ENCODE measurements at places on chromosomes 5 and 9.

- no peak for DNase-seq
Measured at GRCh38 chr5:90446961-90447360, 27.6 kb downstream of the MBLAC2 start.

DNA sequence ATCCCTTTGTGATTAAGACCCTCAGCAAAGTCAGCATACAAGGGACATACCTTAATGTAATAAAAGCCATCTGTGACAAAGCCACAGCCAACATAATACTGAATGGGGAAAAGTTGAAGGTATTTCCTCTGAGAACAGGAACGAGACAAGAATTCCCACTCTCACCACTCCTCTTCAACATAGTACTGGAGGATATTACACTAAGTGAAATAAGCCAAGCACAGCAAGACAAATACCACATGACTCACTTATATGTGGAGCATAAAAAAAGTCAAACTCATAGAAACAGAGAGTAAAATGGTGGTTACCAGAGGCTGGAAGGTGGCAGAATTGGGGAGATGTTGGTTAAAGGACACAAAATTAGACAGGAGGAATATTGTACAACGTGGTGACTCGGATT is 118.1 kb upstream of the NFIL3 start:
- no peak for DNase-seq

DNA sequence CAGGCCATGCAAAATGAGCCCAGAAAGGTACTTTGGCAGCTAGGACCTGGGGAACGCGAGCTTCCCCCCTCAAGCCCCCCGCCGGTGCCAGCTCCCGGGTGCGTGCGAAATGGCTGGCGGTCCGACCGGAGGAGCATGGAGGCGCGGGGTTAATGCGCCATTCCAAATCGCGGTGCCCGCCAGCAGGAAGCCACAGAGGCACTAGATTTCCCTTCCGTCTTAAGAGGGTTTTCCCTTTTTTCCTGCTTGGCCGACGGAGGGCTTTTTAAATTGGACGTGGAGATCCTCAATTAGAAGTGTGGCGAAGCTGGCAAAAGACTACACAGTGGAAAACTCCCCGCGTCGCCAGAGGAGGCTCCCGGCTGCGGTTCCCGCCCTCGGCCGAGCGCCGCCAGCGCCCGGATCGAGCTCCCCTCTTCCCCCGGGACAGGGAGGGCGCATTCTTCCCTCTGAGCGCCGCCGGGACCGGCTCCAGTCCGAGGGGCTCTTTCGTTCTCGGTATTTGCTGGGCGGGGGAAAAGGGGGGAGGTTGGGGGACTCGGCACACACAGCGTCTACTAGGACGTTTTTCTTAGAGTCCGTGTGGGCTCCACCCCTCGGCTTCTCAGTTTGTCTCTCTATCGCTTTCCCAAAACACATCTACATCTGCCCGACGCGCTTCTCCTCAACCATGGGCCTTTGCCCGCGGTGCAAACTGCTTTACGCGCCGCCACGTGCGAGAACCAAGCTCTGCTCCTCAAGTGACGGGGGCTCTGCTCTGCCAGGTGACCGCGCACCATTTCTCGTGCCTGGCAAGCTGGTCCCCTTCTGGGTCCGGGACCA is 3.0 kb downstream of the GDNF start:
- DNase-seq, result no peak

GRCh38 chr5:159456722-159457465 is 126.6 kb upstream of the IL12B start:
- no peak for DNase-seq

DNA sequence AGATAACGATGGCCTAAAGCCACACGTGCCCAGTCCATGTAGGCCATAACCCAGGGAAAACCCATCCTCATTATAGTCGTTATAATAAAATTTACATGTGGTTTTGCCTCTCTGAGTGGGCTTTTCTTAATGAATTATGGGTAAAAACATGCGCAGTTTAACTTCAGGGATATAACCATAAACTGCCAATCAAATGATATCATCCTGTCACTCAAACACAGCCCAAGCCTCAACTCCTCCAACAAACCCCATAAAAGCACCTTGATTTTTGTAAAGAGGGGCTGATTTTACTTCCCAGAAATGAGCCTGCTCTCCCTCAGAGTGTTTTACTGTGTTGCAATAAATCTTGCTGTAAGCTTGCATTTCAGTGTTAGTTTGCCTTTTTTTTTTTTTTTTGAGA is 15.8 kb upstream of the SETX start:
- no peak for DNase-seq

DNA sequence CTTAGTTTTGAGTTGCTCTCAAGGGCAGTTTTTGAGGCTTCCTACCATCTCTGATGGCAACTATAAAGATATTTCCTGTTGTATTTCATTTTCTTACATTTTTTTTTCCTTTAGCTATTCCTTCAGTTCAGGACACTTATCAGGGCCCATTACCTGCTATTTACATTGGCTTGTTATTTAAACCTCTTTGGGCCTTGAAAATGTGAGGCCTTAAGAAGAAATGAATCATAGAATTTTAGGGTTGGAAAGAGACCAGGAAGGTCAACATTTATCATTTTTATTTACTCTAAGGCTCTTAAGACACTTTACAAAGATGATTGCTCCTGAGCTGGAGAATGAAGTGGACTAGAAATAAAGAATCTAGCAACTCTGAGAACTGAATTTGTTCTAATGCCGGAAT is 335.2 kb downstream of the DTWD2 start:
- DNase-seq, result no peak

DNA sequence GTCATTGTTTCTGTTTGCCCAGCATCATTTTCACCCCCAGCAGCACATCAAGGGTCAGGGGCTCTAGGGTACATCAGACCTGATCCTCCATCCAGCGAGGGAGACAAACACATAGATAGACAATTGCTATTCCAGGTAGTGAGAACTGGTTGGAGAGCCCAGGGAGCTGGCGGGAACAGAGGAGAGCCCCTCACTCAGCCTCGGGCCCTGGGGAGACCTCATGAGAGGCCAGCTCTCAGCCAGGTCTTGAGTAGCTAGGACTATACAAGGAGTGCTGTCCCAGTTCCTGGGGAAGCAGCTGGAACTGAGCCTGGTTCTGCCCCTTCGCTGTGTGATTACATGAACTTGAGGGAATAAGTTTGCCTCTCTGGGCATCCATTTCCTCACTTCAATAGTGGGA is 80.3 kb downstream of the HRH2 start:
- no peak for DNase-seq

DNA sequence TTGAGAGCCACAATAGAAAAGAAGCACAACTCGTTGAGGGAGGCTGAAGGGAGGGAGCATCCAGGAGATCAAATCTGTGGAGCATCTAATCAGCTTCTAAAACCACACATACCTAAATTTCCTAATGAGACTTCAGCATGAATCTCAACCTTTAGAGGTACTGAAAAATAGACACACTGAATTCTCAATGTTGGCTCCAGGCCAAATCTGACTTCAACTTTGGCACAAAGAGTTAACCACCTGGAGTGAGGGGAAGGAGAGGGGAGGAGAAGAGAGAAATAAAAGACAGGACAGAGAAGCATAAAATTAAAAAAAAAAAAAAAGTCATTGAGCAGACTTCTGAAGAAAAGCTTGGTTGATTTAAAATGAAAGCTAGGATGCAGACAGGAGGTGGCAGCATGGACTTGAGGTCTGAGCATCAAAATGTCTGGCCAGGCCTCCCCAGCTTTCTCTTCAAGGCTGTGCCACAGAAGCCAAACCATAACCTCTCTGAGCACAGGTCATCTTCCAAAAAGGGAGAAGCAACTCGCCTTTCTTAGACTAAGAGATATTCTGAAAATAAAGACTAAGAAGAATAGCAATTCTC is 205.6 kb downstream of the DENND1A start:
- no peak for DNase-seq

DNA sequence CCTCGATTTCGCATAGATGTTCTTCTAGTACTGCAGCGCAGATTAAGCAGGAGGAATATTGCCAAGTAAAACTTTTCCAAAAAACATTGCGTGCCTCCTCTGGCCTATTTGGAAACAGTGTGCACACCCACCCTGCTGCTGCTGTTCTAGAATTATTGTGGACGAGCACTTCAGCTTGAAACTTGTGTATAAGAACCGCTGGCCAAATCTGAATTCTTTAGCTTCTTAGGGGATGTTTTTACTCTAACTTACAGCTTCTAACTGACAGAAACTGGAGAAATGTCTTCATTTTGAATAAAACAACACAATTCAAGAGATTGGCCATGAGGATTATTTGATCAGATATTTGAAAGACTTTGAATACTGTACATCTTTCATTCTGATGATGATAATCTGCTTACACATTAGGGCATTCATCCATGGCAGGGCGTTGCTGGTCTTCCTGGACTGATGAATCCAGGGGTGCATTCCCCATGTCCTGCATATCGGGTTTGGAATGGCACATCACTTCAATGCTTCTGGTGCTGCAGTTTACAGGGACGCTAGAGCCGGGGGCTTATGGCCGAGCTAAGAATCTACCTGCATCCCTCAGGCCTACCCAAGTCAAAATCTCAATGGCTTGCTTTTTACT is 6.5 kb downstream of the ADAMTS16 start:
- no peak for DNase-seq

All from activated T-cell treated with anti-CD3 and anti-CD28 coated beads for 1 hour (primary cell).